ENCODE measurements at places on chromosomes 6 and 20.

DNA sequence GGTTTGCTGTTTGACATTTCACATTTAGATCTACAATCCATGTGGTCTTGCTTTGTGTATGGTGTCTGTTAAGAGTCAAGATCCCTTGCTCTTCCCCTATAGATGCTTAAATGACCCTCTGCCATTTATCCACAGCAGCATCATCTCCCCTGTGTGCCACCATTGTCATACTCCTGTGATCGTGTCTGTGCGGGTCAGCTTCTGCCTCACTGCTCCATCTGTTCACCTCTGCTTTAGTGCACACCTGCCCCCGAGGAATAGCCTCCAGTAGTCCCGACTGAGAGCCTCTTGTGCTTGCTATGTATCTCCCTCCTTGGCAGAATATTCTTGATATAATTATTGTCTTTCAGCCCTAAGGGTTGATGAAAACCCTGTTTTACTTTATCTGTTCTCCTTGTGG is 551.2 kb downstream of the CDH26 start:
- no peak for DNase-seq

GRCh38 chr6:110595112-110595511 is 118.7 kb upstream of the SLC22A16 start:
- DNase-seq, result no peak

DNA sequence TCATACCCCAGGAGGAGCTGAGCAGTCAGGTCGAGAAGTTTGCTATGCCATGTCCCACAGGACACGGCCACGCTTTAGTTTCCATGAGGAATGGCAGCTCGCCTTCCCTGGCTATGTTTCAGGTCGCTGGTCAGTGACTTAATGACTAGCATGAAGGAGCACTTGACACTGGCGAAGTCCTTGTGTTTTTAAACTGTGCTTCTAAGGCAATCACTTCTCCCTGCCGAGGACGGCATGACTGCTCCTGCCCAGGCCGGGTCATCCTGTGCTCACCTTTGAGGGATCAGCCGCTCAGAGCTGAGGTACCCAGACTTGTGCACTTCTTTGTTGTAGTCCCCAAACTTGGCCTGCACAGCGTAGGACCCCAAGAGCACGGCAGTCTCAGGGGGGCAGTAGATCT is 34.1 kb downstream of the EZR start:
- no peak for DNase-seq

- DNase-seq, result no peak
Measured at GRCh38 chr6:79512014-79512413, 25.2 kb downstream of the LCA5 start.

DNA sequence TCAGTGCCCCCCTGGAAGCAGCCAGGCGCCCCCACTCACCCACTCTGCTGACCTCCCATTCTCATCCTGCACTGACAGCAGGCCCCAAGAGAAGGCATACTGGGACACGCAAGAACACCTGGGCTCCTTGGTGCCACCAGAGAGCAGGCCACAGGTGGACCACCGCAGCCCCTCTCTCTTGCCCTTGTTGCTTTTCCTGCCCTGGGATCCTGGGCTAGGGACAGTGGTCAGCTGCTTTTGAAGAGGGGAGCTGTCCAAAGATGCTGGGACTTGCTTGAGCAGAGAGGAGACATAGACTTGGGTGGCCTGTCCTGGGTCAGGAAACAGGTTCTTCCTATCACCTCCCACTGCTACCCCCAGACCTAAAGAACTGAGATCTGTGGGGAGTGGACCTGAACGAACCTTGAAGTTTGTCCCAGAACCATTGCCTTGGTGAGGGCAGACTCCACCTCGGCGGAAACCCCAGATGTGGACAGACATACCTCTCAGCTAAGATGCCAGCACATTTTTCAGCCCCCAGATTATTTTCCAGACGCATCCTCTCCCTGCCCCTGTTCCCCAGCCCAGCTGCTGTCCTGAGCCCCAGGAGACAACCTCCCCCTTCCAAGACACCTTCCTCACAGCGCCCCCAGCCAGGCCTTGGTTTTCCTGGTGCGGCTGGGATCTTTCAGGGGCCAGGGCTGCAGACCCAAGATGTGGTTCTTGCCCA is 1.1 kb downstream of the GLP1R start:
- DNase-seq, result no peak

- DNase-seq, result no peak
Measured at GRCh38 chr6:53593001-53593488, 48.1 kb upstream of the GCLC start.

- DNase-seq, result no peak
Measured at GRCh38 chr6:45045253-45045601, 282.9 kb upstream of the RUNX2 start.

DNA sequence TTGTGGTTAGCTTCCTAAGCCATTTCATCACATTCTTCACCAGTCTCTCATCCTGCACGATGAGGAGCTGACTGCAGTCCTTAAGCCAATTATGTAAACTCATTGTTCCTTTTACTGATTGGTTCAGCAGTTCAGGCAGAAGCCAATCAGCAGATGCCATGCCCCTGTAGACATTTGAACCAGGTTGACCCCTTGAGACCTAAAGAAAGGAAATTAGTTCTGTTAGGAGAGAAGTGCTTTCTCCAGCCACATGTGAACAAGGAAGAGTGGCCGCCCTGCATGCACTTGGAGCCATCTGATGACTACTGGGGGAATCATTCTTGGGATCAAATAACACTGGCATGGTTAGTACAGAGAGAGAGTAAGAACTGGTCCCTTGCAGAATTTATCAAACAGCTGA is 535.2 kb upstream of the ID4 start:
- no peak for DNase-seq

- DNase-seq, result no peak
Measured at GRCh38 chr20:62662422-62662821, 20.1 kb downstream of the SLCO4A1 start.

- DNase-seq, result no peak
Measured at GRCh38 chr6:168507730-168508129, 66.7 kb downstream of the SMOC2 start.

DNA sequence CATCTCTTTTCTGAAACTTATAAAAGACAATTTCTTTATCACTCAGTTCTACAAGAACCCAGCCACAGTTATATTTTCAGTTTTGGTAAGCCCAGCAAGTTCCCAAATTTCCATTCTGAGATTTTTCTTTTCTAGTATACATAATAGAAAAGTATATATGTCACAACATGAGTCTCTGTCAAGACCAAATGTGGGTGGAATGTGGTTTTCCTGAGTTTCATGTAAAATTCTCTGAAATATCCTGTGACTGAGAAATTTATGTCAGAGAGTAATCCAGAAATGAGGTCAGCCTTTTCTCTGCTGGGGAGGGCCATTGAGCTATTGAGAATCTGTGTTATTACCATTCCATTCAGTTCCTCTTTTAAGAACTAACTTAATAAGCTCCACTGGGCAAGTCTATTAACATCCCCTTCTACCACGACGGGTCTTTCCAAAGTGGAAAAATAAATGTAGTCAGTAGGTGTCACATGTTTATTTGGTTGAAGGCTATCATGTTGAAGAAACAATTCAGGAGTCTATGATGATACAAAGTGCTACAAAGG is 100.7 kb upstream of the HMGN3 start:
- no peak for DNase-seq

GRCh38 chr6:18207438-18207837 is 52.2 kb downstream of the KDM1B start:
- DNase-seq, result no peak

DNA sequence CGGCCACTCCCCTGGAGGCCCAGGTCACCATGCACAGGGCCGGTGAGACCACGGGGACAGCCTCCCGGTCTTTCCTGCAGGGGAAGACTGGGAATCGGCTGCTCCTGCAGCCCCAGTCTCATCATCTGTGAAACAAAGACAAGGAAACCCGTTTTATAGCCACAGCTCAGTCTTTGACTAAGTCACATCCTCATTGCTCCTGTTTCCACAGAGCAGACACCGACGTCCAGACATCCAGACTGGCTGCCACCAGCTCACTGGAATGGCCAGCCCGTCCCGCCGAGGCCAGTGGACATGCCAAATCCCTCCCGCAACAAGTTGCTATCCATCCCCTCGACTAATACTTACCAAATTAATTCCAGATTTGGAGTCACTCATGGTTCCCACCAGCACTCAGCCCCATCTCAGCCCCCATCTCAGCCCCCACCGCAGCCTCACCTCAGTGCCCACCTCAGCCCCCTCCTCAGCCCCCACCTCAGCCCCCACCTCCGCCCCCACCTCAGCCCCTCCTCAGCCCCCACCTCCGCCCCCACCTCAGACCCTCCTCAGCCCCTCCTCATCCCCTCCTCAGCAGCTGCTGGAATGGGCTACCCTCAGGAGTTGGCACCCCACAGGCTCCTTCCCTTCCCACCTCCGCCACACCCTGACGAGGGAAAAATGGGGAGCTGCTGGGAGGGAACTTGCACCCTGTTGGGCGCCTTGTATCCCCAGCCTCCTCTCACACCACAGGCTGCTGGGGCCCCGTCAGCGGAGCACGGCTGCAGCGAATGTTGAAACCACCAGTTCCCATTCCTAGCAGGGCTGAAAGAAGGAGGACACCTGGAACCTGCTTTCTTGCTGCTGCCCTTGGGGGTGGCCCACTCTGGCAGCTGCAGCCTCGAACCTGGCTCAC is 48.7 kb downstream of the YTHDF1 start:
- no peak for DNase-seq

DNA sequence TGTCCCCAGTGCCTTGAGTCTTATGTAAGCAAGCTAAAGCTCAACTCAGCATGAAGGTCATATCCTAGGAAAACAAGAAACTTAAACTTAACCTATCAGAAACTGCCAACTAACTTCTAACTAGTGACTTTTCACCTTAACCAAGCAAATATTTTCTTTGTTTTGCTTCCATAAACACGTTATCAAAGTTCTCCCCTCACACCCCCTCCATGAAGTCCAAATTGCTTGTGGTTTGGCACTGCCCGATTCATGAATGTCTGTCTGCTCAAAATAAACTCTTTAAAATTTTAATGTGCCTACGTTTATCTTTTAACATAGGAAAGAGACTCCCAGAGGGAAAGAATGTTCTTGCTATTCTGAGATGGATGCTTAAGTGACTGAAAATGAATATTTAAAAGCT is 34.9 kb downstream of the GSTA2 start:
- no peak for DNase-seq

DNA sequence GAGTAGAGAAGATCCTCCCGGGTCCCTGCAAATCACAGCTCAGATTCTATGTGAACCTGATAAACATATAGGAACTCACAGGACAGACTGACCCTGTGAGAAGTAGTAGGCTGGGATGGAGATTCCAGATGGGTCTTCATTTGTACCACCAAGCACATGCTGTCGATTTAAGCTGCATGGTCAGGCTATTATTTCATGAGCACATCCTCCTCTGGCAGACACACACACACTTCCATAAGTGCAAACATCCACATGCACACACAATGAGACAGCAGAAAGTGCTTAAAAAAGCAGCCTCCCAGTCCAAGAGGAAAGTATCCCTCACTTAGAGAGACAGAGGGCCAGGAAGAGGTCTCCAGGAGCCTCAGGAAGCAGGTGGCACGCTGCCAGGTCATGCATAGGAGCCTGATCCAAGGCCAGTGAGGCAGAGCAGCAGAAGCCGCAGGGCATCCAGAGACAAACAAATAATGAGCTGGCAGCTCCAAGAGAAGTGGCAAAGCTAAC is 131.8 kb downstream of the UNC5CL start:
- no peak for DNase-seq

- no peak for DNase-seq
Measured at GRCh38 chr6:166333172-166333995, 9.0 kb downstream of the SFT2D1 start.

DNA sequence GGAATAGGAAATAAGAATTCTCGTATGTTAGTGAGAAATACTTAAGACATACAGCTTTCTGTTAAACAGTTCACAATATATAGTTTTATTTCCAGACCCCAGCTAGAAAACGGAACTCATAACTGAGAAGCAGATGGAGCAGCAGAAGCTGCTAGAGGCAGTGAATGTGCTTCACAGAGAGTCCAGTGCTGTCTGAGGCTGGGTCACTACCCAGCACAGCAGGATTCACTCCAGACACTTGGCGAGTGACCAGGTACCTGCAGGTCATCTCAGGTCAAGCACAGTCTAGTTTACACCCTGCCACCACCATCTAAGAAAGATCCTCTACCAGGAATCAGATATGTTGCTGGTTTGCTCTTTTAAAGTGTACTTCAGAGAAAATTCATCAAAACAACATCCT is 243.1 kb upstream of the RAB32 start:
- no peak for DNase-seq

DNA sequence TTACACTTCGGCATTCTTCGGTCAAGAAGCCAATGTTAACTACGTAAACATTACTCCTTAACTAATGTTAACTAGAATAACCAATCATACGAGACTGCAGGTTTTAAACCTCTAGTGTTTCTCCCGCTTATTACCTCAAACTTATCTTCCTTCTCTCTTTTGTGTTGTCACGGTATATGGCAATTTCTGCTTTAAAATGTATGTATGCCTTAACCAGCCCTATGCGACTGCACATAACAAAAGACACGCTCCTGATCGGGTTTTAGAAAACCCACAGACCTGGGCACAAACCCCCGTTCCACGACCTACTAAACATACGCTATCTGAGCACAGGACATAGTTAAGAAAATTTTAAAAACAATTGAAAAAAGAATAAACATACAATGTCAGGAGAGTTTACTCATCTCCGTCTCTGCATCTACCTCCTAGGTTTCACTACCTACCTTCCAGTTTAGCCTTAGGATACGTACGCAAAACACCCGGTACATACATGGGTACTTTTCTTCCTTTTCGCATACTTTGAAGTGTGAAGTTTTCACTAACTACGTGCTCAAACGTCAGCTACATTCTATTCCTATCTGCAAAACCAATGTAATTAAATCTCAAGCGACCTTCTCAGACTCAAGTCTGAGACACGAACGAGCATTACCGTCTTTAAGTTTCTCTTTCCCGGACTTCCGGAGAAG is 1.1 kb downstream of the CD164 start:
- no peak for DNase-seq

DNA sequence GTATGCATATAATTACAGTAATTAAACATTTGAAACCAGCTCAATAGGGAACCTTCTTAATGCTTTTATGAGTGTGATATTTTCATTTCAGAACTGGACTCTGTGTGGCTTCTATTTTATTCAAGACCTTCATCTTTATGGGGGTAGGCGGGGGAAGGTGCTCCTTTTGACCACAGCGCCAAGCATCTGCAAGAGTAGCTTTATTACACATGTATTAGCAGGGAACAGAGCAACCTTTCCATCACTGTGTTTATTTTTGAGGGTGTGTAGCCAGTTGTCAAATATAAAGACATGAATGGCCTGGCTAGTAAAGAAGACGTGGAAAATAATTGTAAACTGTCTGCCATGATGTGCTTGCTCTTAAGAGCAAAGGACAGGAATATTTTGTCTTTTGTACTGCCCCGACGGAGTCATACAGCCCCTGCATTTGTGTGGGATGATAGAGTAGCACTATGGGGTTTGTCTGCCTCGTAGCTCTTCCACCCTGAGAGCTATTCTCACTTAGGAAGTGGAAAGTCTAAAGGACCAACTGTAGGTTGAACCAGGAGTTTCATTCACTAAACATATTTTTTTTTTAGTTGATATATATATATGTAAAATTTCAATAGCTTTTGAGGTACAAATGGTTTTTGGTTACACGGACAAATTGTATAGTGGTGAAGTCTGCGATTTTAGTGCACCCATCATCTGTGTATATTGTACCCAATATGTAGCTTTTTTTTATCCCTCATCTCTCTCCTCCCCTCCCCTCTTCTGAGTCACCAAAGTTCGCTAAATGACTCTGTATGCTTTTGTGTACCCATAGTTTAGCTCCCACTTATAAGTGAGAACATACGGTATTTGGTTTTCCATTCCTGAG is 91.2 kb downstream of the CARMIL1 start:
- no peak for DNase-seq
